ENCODE measurements at places on chromosomes 16 and 17.

- no peak for DNase-seq
These were observed 543 bp downstream of the ARHGAP23 start for GRCh38 chr17:38428643-38429371.

DNA sequence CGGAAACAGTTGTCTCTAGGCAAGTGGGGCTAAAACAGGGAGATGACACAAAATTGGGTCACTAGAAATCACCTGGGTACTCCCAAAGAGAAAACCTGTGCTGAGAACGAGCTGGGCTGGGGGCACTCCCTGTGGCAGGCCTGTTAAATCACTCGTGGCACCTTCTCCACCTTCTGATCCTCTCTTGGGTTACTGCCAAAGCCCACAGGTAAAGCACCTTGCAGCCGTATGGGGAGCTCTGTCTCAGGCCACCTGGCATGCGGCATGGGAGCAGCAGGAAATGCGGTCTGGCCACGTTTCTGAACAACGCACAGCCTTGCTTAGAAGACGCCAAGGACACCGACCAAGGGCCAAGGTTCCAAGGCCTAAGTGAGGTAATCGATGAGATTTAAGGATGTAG lies 21.5 kb upstream of the ICAM2 start:
- no peak for DNase-seq

DNA sequence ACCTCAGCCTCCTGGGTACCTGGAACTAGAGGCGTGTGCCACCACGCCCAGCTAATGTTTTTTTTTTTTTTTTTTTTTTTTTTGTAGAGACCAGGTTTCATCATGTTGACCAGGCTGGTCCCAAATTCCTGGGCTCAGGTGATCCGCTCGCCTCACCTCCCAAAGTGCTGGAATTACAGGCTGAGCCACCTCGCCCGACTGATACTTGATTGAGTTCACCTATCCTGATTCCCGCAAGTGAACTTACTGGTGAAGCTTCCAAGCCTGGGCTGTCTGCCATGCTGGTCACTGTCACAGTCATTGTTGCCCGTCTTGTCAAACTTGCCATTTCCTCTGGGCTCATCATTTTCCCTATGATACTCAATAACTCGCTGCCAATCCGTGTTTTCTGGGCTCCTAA lies 71.1 kb upstream of the MTMR4 start:
- no peak for DNase-seq

- DNase-seq = no peak
These were observed 1.6 kb upstream of the DECR2 start for GRCh38 chr16:400061-400591.

GRCh38 chr16:60510941-60511340 lies 1525.3 kb downstream of the CDH8 start:
- DNase-seq = no peak

- DNase-seq = no peak
These were observed 7.5 kb downstream of the IFI35 start for GRCh38 chr17:43014020-43014648.

DNA sequence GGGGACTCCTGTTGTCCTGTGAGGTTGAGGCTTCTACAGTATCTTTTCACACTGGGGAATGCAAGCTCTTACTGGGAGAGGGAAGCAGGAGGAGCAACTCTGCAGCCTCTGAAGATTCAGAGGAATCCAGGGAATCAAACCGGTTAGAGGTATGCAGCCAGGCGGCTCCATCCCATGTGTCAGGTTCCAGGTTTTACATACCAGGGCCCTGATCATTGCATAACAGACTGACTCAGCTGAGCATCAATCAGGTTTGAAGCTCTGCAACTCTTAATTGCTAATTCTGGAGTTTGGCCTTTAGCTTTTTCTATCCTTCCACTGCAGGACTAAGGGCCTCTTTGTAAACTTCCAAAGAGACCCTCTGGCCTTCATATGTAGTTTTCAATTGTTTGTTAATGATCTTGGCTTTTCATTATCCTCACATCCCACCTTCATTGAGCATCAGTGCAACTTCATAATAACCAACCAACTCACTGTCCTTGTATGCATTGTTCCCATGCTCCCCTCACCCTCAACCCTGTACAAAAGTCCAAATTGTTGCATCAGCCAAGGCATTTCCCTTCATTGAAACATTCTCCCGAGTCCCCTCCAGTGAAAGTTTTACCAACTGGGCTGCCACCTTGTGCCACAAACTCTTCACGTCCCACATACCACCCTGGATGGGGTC lies 59.7 kb upstream of the DHX40 start:
- DNase-seq = peak; percentile 84

DNA sequence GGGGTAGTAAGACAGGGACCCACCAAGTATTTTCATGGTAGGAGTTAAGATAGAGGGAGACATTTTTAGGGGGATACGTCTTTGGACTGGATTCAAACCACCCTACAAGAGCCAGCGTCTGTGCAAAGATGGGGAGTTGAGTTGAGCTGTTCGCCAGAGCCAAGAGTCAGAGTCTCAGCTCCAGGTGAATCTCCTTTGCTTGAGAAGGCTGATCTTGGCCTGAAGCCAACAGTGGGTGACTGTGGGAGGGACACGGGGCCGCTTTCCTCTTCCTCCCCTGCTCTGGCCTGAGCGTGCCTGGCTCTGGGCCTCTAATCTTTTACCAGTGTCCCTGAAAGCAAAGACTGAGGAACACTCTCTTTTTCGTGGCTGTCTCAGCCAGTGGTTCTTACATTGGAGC lies 5.4 kb downstream of the TLE7 start:
- DNase-seq = no peak

DNA sequence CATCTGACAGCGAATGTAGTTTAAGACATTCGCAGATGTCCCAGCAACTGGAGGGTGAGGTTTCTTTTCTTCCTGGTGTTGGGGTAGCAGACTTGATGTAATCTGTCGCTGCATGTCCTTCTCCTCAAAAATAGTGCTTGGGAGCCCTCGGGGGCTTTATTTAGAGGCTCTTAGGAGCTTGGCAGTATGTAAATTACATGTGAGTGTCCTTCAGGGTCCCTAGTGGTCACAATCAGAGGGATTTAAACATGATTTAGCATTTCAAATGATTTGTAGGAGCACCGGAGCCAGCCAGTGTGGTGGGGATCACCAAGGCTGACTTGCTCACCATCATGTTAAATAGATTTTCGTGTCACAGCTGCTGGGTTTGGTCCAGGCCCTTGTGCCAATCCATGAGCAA lies 8.8 kb upstream of the SALL1 start:
- no peak for DNase-seq

- DNase-seq = no peak
These were observed 232.3 kb upstream of the PMFBP1 start for GRCh38 chr16:72404299-72404698.

GRCh38 chr17:61757168-61757567 lies 106.2 kb downstream of the BRIP1 start:
- DNase-seq = no peak

- DNase-seq = peak; percentile 21
These were observed 404.8 kb upstream of the HSBP1 start for GRCh38 chr16:83402967-83403366.

DNA sequence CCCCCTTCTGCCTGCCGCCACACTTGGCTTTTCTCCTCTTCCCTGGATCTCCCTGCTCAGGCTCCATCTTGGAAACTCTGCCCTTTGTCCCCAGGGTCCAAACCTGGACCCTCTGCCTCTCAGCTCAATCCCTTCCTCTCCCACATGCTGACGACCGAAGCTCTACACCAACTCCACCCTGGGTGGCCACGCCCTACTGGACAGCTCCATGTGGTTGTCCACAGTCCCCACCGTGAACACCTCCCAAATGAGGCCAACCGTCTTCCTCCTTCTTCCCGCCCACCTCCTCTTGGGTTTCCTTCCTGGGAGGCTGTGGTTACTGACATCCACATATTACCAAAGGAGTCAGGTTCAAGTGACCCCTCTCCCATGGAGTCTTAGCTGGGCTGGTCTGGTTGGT lies 22.6 kb upstream of the MLKL start:
- DNase-seq = no peak

GRCh38 chr17:4840893-4841242 lies 7.7 kb downstream of the MINK1 start:
- no peak for DNase-seq

GRCh38 chr17:1034652-1035210 lies 37.8 kb downstream of the TIMM22 start:
- no peak for DNase-seq

DNA sequence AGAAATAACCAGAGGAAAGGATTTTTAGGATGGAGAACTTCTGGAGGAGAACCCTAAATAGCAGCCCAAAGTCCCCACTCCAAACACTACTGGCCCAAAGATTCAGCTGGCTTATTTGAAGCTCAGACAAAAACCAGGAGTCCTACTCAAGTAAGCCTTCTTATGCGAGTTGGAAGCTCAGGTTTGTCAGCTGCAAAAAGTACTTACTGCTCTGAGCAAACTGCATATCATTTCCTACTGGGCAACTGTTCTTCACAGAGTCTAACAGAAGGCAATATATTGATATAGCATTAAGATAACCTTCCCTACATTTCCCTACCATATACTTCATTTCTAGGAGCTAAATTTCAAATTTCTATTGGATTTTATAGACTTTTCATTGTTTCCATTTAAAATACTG lies 76.1 kb upstream of the CORO6 start:
- no peak for DNase-seq

GRCh38 chr17:16818340-16818739 lies 128.3 kb downstream of the CCDC144A start:
- peak; percentile 4 for DNase-seq

GRCh38 chr16:46974352-46974751 lies 878 bp upstream of the DNAJA2 start:
- peak; percentile 34 for DNase-seq

GRCh38 chr16:72711823-72712222 lies 336.1 kb downstream of the ZFHX3 start:
- DNase-seq = no peak

DNA sequence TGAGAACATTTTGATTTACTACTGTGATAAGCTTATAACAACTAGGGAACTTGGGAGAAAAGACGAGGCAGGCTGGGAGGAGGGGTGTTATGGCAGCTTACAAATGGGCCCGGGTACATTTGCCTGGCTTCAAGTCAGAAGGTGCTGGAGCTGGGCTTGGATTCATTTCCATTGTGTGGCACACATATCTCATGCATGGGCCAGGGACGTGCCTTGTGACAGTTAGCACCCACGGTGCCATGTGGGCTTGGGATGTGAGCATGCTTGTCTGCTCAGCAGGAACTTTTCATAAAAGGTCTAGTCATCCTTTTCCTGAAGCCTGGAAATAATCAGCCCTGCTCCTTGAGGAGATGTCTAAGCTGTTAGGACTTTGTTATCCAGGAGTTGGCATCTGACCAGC lies 572.2 kb downstream of the CDH13 start:
- no peak for DNase-seq

GRCh38 chr16:75306099-75306762 lies 54.8 kb upstream of the BCAR1 start:
- no peak for DNase-seq

DNA sequence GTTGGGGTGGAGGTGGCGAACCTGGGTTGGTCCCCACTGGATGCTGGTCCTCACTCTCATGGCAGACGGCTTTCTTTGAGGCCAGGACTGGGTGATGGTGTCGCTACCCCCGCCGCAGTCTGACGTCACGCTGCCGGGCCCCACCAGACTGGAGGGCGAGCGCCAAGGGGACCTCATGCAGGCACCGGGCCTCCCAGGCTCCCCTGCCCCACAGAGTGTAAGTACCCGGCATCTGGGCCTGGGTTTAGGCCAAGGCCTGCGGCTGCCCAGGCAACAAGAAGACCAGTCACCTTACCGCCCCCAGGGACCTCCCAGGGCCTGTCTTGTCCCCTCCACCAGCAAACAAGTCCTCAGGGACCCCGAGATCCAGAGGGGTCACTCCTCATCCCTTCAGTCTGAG lies 17.7 kb downstream of the FOXN1 start:
- DNase-seq = no peak

DNA sequence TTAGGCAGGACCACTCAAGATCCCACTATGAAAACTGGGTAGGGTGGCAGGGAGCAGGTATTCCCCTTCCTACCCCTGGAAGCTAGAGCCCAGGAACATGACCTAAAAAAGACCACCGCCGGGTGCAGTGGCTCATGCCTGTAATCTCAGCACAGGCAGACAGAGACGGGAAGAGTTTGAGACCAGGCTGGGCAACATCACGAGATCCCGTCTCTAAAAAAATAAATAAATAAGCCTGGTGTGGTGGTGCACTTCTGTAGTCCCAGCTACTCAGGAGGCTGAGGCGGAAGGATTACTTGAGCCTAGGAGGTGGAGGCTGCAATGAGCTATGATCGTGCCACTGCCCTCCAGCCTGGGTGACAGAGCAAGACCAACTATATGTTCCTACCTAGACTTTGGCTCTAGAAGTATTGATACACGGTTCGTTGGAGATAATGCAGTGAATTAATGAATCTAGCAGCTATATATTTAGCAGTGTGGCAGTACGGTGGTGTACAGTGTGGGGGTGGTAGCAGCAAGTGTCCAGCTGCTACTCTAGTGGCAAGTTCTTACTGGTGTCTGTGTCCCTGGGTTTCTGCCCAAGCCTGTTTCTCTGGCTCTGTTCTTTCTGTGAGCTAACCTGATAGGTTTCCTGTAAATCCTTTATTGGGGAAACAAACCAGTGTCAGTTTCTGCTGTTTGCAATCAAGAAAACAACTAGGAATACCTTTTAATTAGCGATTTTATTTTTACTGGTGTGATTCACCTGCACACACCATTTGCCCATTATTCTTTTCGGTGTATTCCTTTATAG lies 3.3 kb upstream of the USP31 start:
- DNase-seq = no peak

- DNase-seq = no peak
These were observed 4.1 kb downstream of the CCL4L2 start for GRCh38 chr17:36214918-36215317.

DNA sequence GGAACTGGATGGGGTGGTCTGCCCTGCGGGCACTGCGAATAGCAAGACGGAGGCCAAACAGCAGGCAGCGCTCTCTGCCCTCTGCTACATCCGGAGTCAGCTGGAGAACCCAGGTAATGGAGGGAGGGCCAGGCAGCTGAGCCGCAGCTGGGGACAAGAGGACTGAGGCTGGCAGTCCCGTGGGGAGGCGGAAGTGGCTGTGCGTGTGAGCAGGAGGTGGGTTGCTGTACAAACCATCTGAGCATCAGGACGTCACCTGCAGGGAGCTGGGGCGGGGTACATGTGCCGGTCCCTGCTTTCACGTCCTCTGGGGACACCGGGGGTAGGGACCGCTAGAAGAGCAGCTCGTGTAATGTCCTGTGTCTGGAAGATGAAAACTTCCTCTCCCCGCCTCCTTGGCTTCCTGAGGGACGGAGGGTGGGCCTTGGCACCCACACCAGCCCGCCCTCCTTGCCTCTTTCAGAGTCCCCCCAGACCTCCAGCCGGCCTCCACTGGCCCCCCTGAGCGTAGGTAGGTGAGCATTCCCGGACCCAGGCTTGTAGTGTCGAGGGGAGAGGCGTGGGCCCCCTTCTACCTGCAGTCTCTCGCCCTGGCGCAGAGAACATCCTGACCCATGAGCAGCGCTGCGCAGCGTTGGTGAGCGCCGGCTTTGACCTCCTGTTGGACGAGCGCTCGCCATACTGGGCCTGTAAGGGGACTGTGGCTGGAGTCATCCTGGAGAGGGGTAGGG lies 3.7 kb downstream of the ADAD2 start:
- DNase-seq = no peak

All from mesendoderm (in vitro differentiated cells).